GM10248 (cell line): ENCODE measurements at places on chromosomes 11 and 22.

DNA sequence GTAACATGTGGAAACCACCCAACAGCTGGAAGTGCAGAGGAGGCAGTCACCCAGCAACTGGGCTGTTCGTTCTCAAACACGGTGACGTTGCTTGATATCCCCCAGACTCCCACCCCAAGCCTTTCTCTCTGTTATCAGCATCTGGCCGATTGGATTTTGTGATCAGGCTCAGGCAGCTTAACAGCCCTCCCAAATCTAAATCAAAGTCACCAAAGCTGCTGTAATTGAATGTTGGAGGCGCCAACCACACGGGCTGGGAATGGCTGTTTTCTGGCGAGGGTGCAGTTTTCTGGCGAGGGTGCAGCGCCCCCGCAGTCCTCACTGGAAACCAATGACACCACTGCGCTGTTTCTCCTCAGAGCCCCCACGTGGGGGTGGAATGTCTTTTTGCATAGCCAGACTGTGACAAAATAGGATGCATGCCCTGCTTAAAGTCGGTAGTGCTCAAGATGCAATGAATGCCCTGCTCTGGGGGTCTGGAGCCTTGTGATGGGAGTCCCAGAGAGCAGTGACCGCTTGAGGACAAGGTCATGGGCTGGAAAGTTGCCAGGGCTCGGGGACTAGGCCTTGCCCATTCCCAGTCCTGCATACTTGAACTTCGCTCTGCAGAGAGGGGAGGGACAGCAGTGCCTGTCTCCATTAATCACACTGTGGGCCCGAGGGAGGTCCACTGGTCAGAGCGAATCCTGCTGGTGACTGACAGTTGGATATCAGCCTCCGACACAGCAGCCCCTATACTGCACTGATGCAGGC is 105.3 kb downstream of the MORC2 start:
- DNase-seq = no peak

GRCh38 chr11:2277933-2278523 is 7.6 kb upstream of the ASCL2 start:
- no peak for DNase-seq

DNA sequence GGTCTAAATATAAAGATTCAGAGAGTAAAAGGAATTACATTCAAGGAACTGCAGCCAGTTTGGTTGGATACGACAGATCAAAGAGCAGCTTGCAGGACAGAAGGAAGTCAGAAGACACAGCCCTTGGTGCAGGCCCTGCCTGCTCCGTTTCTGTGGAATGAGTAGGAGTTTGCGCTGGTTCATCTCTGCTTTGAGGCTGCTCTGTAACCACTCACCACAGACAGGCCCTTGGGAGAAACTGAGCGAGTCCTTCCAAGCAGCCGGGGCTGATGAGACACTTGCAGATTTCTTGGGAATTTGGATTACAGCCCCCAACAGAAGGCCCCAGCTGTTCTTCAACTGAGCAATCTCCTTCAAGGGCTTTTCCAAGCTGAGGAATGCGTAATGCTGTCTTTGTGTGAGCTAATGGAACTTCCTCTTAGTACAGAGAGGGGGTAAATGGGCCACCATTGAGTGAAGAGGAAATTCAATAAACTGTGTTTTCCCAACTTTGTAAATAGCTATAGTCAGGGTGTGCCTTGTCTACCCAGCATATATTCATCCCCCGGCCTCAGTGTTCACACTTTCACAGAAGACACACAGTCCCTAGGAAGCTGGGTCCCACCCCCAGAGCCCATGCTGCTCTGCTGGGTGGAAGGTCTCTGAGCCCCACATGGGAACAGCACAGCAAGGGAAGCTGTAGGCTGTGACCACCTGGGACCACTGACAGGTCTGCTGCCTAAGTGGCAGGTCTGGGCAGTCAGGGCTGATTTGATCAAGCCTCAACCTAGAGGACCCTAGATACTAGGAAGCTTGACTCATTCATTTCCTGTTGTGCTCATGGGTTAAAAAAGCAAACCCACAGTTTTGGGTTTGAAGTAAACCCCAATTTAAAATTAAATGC is 16.6 kb downstream of the IL10RA start:
- DNase-seq = no peak

DNA sequence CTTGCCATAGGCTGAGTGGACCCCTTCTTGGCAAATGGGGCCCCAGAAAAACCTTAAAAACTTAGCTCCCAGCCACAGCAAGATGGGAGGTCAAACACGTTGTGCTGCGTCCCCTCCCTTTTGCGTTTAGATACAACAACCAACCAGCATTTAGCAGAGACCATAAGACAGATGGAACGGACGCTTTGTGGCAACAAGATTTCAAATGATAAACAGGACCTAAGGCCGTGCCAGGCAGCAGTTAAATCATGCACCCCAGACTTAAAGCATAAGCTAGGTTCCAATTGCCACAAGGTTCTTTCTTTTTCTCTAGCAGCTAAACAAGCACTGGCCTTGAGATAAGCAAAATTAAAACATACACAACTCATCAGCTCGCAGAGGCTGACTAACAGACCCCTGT is 39.4 kb upstream of the NTM start:
- DNase-seq = no peak

DNA sequence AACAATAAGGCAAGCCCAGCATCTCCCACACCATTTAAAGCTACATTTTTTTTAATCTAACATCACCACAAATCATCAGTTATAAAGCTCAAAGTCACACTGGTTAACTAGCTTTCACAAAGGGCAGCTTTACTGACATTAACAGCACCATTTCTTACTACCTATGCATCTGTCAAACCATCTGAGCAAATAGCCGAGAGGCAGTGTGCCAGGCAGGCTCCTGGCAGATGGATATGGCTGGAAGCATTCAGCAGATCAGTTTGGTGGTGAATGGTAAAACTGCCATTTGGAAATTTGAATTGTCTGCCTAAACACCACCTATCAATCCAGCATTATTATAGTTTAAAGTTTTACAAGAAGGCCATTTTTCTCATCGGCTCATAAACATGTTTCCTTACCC is 131.2 kb downstream of the TTC28 start:
- no peak for DNase-seq

GRCh38 chr11:126519764-126520734 is 164.6 kb downstream of the ST3GAL4 start:
- DNase-seq = no peak

- no peak for DNase-seq
Observed at GRCh38 chr11:69037544-69037943, 11.2 kb upstream of the TPCN2 start.

- DNase-seq = no peak
Observed at GRCh38 chr11:14010665-14011064, 48.1 kb downstream of the SPON1 start.

- DNase-seq = peak; percentile 94
Observed at GRCh38 chr11:9384535-9385326, at the start of gene IPO7. TSS of gene IPO7 (plus strand) at chr11:9384652. CDS start at chr11:9384764, 112 bp downstream.

DNA sequence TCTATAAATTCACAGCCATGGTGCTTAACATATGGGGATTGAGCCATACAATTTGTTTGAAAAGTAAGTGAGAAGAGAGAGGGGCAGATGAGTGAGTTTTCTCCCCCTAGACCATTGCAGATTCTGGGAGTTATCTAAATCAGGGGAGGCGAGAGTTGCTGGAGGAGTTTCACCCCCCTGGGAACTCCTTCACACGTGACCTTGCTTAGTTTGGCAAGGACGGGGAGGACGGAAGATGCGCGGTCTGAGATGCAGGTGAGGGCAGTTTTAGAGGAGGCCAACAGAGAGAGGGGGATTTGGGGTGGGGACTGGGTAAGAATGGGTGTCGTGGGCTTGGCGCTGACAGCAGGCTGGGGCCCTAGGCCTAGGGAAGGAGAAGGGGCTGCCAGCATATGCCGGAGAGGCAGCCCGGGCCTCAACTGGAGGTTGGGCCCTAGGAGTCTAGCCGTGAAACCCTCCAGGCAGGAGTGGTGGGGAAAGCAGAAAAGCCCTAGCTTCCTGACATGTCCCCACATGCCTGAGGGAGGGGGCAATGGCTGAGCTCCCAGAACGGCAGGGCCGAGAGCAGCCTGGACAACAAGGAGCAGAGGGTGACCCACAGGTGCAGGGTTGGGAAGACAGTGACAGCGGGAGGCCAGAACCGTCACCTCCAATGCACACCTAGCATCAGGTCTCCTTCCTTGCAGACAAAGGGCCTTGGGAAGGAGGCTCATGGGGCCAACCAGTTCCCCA is 63.9 kb downstream of the ELFN2 start:
- DNase-seq = no peak

- DNase-seq = no peak
Observed at GRCh38 chr11:16883174-16883573, 131.0 kb downstream of the PLEKHA7 start.

DNA sequence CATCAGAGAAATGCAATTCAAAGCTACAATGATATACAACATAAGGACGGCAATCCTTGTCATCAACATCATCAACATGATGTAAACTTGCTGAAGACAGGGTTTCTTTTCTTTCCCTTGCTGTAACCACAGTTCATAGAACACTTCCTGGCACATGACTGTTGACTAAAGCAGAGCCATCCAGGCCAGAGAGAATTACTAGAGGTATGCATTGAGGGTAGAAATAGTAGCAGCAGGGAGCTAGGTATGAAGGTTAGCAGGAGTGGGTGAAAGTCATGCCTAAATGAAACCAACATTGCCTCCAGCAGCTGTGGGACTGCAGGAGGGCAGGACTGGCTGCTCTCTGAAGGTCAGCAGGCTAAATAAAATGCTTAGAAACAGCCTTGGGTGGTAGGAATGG is 103.7 kb downstream of the LRRC32 start:
- DNase-seq = no peak

GRCh38 chr22:31327806-31328543 is 18.2 kb downstream of the PATZ1 start:
- DNase-seq = no peak

GRCh38 chr11:75557666-75558494 is 4.2 kb upstream of the SERPINH1 start:
- no peak for DNase-seq

- no peak for DNase-seq
Observed at GRCh38 chr11:76628408-76628947, 42.1 kb downstream of the LRRC32 start.

GRCh38 chr22:27577574-27577969 is 224.0 kb downstream of the MN1 start:
- DNase-seq = no peak

DNA sequence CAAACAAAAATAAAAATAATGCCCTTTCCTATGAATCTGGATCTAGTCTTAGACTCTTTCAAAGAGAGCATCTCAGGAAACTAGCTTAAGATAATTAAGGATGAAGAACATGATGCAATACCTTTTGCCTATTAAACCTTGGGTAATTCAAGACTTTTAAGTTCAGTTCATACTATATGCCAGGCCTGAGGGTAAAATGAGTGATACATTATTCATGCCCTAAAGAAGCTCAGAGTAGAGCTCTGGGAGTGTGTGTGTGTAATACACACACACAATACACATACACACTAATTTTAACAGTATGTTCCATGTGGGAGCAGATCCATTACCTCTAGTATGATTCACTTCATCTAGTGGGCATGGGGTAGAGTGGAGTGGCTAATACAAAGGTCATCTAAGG is 651.4 kb upstream of the CHORDC1 start:
- no peak for DNase-seq

- no peak for DNase-seq
Observed at GRCh38 chr11:3342709-3343108, 36.2 kb downstream of the ZNF195 start.

- peak; percentile 10 for DNase-seq
Observed at GRCh38 chr11:95849087-95849825, 59.0 kb downstream of the CEP57 start.

DNA sequence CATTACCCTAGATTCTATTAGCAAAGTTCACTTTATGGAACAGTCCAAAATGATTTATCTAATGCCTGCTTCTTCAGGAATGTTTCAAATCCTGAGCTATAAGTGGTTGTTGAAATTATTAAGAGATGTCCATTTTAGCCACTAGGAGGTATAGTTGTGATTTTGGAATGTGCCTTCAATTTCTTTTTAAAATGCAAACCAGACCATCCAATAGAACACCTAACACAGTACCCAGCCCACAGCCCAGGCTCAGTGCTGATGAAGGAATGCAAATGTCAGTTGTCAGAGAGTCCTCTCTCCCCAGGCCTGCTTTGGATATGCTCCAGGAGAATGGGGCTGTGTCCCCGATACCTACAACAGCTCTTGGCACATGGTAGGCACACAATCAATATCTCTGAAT is 85.8 kb upstream of the E2F8 start:
- no peak for DNase-seq

GRCh38 chr11:74070723-74071492 is 62.0 kb upstream of the UCP3 start:
- no peak for DNase-seq

- no peak for DNase-seq
Observed at GRCh38 chr11:31127290-31127689, 242.2 kb downstream of the DCDC1 start.

GRCh38 chr22:27626675-27627443 is 174.7 kb downstream of the MN1 start:
- DNase-seq = no peak

- no peak for DNase-seq
Observed at GRCh38 chr11:6931146-6931713, 5.0 kb downstream of the ZNF215 start.

GRCh38 chr22:43448048-43448447 is 36.2 kb downstream of the MPPED1 start:
- no peak for DNase-seq

- DNase-seq = no peak
Observed at GRCh38 chr22:30908051-30908461, 60.5 kb downstream of the MORC2 start.

DNA sequence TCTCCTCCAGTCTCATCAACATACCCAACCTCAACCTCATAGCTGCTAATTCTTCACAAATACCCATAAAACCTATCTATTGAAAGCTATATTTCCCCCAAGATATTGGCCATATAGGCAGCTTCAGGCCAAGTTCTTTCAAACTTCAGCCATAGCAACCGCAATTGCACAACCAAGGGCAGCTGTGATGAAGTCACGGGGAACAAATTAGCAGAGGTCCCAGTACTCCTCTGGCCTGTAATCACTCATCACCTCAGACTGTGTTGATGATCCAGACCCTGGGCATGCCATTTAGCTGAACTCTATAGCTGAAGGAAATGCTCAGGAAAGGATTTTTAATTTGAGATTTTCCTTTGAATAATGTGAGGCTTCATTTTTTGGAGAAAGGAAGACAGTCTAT is 84.1 kb downstream of the SLC1A2 start:
- DNase-seq = no peak

GRCh38 chr11:554428-555226 is 5.9 kb downstream of the LMNTD2 start:
- DNase-seq = peak; percentile 89

GRCh38 chr11:6411594-6412031 is 7.3 kb downstream of the APBB1 start:
- no peak for DNase-seq

GRCh38 chr11:72635309-72635915 is 38.8 kb downstream of the PDE2A start:
- DNase-seq = no peak

GRCh38 chr11:124069429-124070401 is 28.6 kb upstream of the OR10G7 start:
- no peak for DNase-seq

GRCh38 chr11:110317516-110317932 is 21.1 kb upstream of the RDX start:
- no peak for DNase-seq

- peak; percentile 3 for DNase-seq
Observed at GRCh38 chr11:104163100-104164027, 583 bp downstream of the PDGFD start.

GRCh38 chr11:20177136-20177535 is 16.9 kb upstream of the DBX1 start:
- no peak for DNase-seq

- peak; percentile 75 for DNase-seq
Observed at GRCh38 chr22:25564320-25564978, at the start of gene GRK3. TSS of gene GRK3 (plus strand) at chr22:25564675. CDS start at chr22:25565041, 366 bp downstream.
